Activated naive CD8-positive, alpha-beta T cell treated with anti-CD3 and anti-CD28 coated beads, Interleukin-2, amount 50 U/mL, for 16 hours (primary cell): ENCODE measurements at places on chromosomes 4 and X.

DNA sequence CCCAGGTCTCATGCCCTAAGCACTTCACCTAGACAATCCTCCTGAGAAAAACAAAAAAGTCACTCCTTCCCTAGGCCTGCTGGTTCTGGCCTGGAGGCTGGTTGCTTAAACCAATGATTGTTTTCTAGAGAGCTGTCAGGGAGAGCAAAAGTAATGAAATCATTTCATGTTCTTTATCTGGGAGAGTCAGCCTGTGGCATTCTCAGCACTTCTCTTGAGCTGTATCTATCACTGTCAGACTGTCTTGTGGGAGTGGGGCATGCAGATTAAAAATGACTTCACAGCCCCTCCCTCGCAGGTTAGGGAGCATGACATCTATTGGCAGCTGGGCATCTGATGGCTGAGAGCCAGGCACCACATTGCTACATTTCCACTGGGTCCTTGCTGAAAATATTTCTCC is 20.4 kb upstream of the TMEM154 start:
- DNase-seq: no peak

- DNase-seq: no peak
These were observed 139.2 kb downstream of the NWD2 start for GRCh38 chr4:37383579-37384229.

DNA sequence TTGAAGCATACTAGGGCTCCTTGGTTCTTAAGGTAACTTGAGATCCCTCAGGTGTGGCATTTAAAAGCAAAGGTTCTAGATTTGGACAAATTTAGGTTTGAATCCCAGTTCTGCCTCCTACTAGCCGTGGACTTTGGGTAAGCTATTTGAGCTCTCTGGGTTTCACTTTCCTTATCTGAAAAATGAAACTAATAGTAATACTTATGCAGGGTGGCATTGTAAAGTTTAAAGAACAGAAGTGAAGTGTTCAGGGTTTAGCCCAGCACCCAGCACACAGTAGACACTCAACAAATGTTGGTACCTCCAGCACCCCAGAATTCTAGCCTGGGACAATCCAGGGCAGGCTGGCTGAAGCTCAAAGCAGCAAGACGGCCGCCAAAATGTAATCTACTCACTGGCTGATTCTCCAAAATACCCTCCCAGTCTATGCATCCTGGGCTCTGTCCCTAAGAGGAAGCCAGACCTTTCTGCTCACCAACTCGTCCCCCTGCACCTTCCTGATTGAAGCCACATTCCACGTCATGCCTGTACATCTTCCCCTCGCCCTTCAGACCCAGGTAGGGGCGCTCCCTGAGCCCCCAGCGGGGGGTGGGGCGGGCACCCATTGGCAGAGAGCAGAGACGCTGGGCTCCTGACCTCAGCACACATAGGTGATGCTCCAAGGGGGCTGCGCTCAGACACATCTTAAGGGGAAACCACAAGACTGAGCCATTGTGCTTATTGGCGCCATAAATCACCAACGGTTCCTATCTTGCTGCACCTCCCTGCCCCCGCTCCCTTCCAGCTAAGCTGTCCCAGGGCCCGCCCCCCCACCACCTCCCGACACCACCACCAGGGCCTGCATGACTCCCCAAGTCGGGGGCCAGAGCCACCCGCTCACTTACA is 160.6 kb downstream of the BCOR start:
- DNase-seq: no peak

DNA sequence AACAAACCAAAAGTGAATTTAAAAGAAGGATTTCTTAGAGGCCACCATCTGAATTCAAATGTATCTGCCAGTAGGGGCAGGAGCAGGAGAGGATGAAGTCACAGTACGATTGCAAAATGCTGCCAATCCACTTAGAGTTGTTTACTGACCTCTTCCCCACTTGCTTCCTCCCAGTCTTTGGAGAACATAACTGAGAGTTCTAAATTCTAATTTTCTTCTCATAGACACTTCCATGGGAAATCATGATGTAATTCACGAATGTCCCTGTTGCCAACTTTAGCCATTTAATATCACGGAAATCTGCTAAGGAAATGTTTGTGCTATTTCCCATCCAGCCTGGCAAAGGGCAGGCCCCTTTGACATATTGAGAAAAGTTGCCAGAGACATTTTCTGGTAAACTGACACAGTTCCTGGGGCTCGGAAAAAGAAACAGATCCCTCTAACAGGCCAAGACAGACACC is 33.6 kb upstream of the NOCT start:
- no peak for DNase-seq

DNA sequence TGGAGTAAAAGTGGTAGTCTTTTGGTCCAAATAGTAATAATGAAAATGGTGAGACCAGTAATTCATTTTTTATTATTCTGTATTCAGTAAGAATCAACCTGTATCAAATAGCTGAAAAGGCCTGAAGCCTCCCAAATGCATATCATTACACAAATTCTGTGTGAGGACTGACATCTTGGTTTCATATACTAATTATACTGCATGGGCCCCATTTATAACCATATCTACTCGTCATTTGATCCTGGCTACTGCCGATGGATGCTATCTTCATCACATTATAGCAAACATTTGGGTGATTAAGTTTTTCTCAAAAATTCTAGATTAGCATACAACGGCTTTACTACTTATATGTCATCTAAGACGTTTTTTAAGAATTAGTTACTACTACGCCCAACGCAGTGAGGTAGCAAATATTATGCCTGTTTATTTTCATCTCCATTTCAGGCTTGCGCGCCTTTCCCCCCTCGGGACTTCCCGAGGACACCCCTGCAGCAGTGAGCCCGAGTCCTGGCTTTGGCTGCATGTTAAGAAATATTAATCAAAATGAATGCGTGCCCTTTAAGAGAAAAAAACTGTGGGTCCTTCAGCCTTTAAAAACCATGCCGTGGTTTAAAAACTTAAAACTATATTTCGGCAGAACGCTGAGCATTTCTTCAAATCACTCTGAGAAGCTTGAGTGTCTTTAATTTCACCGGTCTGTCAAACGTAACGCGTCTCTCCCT is 814 bp upstream of the MMAA start:
- DNase-seq: no peak

GRCh38 chrX:130336531-130336930 is 3.2 kb upstream of the SLC25A14 start:
- DNase-seq: no peak

GRCh38 chr4:67928546-67928945 is 34.7 kb downstream of the TMPRSS11A start:
- no peak for DNase-seq

GRCh38 chr4:175109933-175110332 is 191.8 kb downstream of the ADAM29 start:
- no peak for DNase-seq
